ENCODE measurements at places on chromosomes 3 and 15.

DNA sequence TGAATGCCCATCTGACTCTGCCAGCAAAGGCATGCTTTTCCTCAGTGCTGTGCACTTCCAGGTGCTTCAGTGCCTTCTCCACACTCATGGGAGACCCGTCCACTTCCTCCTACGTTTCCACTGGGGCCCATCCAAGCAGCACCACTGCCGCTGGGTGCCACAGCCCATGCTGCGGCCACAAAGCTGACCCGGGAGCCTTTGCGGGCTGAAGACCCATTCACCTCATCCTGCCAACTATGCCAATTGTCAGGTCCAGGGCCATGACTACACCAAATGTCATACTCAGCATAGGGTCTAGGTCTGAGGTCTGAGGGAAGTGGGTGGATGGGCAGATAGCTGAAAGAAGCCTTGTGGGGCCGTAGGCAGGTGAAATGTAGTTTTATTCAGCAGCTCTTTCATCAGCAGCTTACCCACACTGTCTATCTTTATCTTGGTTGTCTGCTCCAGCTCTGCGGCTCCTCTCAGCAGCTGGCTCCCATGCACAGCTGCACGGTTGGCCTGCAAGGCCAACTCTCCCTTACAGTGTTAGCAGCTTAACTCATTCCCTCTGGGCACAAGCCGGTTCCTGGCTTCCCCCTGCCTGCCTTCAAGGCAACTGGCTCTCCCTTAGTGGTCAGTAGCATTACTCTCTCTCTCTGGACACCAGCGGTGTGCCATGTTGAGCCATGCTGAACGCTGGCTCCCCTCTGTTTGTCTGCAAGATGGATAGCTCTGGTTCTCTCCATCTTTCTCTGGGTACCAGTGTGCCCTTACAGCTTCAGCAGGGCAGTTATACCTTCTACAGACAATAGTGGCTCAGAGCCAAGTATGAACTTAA, 63.7 kb upstream of the SIAH2 start:
- DNase-seq: no peak

DNA sequence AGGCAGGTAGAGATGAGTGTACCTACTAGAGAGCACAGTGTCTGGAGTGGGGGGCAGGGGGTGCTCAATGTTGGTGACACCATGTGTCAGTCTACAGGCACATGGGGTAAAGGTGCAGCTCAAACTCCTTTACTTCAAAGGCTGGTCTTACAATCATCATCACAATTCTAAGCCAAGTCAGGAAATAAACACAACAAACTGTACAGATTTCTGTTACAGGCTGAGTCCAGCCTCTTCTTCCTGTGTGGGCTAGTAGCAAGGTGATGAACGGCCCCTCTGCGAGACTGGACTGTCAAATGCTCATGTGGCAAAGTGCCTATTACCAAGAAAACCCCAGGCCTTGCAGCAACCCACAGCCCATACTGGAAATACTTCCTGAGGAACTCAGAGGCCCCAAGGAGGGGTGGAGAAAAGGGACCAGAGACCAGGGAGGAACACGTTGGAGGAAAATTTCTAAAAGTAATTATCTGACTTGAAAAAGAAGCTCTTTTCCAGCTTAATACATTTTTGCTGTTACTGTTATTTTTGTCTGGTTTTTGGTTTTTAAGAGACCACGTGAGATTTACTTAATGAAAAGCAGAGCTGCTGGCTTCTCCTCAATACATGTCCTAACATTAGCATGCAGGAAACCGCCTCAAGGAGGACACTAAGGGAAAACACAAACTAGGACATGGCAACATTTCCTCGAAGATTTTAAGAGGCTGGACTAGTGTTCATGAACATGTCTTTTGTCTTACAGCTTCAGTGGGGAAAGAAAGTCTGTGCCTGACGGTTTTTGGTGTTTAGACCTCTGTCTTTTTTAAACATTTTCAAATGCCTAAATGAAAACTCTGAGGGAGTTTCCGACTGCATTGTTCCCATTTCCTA, 29.5 kb downstream of the TBC1D2B start:
- DNase-seq: peak; percentile 68

DNA sequence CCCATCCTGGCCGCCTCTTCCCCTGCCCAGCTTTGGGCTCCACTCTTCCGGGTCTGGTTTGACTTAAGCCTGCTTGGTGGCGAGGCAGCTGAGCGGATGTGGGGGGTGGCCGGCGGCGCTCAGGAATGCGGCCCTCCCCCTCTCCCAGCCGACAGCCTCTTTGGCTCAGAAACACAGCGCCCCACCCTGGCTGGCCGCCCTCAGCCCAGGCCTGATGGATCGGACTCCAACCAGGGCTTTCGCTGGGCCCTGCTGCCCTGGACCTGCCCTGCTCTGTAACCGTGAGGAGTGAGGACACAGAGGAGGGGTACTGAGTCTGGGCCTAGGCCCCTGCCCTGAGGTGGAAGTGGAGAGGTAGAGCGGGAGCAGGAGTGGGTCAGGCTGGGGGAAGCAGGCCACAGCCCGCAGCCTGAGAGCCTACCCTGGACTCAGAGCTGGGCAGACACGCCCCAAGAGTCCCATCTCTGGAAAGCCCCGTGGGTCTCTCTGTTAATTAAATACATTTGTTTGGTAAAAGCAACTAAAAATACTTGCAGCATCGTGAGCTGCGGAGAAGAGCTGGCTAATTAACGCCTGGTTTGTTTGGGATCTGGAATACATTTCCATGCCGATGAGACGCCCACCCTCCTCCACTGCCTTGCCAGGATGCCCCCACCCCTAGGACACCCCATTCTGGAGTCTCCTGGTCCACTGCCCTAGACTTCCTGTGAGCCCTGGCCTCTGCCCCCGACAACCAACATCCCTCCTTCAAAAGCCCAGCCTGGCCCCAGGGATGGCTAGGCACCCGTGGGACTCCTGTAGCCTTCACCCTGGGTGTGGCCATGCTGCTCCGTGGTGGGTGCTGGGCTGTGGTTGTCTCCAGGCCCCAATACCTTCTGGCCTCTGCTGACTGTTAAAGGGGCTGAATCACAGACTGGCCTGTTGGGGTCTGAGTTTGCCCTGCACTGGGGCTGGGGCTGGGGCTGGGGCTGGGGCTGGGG, 19.6 kb downstream of the PLXNA1 start:
- peak; percentile 93 for DNase-seq

DNA sequence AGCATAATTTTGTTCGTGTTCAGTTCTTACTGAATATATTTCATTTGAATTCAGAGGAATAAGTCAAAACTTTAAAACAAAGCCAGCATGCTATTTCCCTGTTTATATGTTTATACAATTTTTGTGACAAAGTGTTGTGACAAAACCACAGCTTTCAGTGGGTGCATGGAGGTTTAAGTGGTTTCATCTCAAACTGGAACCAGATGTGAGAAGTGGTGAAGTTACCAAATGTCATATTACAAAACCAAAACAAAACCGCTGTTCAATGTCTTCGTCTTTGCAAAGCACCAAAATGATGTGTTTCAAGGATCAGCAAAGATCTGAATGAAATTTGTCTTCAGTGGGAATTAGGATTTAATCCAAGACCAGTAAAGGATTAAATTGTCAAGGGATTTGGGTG, 59.3 kb upstream of the OSTN start:
- DNase-seq: peak; percentile 4
